Neural cell (in vitro differentiated cells): ENCODE measurements at places on chromosomes 6 and 20. TPM values are rescaled to one million over a fixed set of nuclear protein-coding genes. Genes with fewer than 3 reads are reported as not detected.

The PPP1R18 gene
- 50.6 and 55.1 TPM in 2 replicates for polyA plus RNA-seq

The CYB5R4 gene
- polyA plus RNA-seq: 13.5 and 18.0 TPM in 2 replicates

The VGLL2 gene
- not detected in 2 replicates for polyA plus RNA-seq

The FKBP1C gene
- 0.54 TPM in 1 of 2 replicates, not detected in the other for polyA plus RNA-seq

The TGM3 gene
- 0.10 and 0.24 TPM in 2 replicates for polyA plus RNA-seq

The FOXF2 gene
- not detected in 2 replicates for polyA plus RNA-seq

The VWA7 gene
- polyA plus RNA-seq: 5.3 and 5.7 TPM in 2 replicates

The INSM1 gene
- polyA plus RNA-seq: 8.6 and 9.4 TPM in 2 replicates
